ENCODE measurements at places on chromosomes 5 and 9. TPM values are rescaled to one million over a fixed set of nuclear protein-coding genes. Genes with fewer than 3 reads are reported as not detected.

The PCDHGA2 gene
- 0.99 TPM for total RNA-seq

The NINJ1 gene
- 87.3 TPM for total RNA-seq

The STC2 gene
- 36.6 TPM for total RNA-seq

The SPATA31C2 gene
- total RNA-seq, result not detected

DNA sequence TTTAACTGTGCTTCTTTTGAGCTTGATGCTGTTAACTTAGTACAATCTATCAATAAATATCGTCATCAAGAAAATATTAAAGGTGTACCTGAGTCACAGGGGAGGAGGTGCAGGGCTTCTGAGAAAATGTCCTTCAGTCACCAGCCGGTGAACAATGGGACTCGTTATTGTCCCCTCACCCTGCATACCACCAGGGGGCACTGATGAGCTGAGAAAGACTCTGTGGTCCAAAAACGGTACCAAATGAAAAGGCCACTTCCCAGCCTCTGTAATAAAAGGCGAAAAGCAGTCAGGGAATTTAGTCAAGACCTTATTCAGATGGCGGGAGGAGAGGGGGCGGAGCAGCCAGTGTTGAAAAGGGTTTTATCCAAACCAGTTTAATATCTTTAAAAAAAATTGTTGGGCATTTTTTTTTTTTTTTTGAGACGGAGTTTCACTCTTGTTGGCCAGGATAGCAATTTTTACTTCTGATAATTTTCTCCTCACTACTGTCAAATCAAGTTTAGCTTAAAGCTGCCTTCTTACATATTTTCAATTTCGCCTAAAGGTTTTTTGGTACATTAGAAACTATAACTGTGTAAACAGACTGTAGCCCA, 271.9 kb upstream of the ADAMTS16 start:
- DNase-seq, result peak; percentile 65

DNA sequence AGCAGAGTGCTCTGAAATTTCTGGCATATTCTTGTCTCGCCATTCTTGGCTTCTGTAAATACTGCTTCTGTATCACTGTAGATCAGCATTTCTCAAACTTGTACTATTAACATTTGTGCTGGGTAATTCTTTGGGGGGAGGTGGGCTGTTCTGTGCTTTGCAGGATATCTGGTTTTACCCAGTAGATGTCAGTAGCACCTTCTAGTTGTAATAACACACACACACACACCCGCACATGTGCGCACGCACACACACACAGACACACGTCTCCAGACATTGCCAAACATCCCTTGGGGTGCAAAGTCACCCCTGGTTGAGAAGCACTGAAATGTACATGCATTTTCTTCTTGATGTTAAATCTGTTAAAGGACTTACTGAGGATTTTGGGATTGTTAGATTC, 304.1 kb downstream of the MAT2B start:
- no peak for DNase-seq

GRCh38 chr9:3916984-3917383, 382.9 kb downstream of the GLIS3 start:
- DNase-seq, result peak; percentile 49

DNA sequence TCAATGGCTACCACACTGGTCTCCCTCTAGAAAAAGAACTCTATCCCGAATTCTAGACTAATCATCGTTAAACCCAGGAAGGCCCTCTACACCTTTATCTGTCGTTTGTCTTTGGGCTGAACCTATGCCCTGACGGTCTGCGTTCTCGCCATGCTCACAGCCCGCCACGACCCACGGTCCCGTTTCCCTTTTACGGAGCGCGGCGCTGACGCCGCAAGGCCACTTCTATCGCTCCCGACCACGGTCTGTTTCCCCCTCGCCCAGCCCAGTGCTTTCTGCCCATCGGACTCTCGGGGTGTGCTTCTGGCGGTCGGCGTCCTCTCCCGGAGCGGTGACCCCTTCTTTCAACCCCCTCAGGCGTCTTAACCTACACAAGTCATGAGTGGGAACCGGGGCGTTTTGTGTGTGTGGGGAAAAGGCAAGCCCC, 974 bp downstream of the C9orf40 start:
- DNase-seq, result no peak

GRCh38 chr9:129166623-129167557, 11.2 kb downstream of the IER5L start:
- peak; percentile 80 for DNase-seq

DNA sequence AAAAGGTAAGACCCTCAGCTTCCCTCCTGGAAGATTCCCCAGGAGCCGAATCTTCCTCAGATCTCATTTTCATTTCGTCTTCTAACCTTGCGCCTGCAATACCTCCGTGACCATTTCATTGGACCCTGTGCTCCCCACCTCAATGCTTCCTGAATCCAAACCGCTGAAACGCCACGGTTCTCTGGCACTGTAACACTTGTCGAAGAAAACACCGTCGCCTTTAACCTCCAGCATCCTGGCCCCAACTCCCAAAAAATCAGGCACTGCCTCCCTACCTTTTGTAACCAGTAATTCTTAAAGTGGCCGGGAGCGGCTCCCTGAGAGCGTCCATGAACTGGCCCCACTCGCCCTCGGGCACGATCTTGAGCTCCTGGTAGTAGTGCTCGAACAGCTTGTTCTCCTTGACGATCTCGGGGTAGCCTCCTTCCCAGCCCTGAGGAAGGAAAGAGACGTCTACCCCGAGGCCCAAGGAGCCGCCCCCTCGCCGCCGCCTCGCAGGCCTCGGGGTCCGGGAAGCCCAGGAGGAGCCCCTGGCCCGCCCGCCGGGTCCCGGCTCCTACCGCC, 438 bp downstream of the NSUN2 start:
- DNase-seq, result no peak

GRCh38 chr9:122370303-122370702, 521 bp upstream of the PTGS1 start:
- DNase-seq, result no peak

DNA sequence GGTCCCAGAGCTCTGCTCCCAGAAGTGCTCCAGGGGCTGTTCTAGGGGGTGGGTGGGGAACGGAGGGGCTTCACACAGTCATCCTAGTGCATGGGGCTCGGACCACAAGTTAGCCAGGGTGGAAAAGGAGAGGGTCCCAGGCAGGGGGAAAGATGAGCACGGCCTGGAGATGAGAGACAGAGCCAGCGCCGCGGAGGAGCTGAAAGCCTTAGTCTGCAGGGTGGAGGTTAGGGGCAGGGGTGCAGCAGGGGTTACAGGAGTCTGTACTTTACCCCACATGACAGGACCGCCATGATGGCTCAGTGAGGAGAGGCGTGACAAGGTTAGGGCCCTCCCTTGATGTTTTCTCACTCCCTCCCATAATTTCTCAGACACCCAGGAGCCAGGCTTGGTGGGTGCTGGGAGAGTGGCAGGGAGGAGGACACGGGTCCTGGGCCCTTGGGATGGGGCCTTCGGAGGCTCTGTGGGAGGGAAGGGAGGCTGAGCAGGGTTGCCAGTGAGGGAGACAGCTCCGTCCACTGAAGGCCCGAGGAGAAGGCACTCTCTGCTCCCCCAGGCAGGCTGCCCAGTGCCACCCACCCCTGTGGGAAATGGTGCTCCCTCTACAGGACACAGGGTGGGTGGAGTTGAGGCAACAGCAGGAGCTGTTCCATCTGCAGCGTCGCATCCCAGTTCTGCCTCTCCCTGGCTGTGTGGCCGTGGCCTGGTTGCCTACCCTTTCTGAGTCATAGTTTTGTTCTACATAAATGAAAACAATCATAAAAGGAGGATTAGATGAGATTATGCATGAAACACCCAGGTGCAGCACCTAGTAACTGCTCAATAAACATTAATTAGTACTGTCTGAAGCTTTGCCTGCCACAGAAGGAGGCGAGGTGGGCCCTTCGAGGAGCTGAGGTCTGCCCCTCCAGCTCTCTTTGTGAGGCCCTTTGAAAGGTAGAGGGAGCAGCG, 66.2 kb downstream of the NDST1 start:
- no peak for DNase-seq

GRCh38 chr5:173689737-173690360, 73.4 kb upstream of the BOD1 start:
- DNase-seq, result no peak

GRCh38 chr9:126894052-126894603, 20.5 kb upstream of the RALGPS1 start:
- DNase-seq, result no peak
